Stimulated activated CD8-positive, alpha-beta memory T cell treated with anti-CD3 and anti-CD28 coated beads, Interleukin-4, amount 100 ng/mL, for 1 hour (primary cell): ENCODE measurements at places on chromosomes 2 and 18.

DNA sequence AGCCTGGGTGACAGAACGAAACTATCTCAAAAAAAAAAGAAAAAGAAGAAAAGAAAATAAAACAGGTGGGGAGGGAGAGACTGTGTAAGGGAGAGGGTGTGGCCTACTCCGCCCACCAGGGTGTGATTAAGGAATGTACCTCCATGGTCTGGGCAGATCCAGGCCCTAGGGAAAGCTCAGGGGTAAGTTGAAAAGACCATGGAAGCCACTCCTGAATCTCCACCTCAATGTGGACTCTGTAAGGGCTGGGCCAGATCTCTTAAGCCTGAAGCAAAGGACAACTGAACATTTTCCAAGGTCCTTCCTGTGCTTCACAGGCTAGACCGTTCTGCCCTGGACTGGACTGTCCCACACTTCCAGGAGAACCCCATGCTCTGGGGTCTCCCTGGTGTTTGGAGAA lies 9.7 kb upstream of the ATG16L1 start:
- no peak for DNase-seq

DNA sequence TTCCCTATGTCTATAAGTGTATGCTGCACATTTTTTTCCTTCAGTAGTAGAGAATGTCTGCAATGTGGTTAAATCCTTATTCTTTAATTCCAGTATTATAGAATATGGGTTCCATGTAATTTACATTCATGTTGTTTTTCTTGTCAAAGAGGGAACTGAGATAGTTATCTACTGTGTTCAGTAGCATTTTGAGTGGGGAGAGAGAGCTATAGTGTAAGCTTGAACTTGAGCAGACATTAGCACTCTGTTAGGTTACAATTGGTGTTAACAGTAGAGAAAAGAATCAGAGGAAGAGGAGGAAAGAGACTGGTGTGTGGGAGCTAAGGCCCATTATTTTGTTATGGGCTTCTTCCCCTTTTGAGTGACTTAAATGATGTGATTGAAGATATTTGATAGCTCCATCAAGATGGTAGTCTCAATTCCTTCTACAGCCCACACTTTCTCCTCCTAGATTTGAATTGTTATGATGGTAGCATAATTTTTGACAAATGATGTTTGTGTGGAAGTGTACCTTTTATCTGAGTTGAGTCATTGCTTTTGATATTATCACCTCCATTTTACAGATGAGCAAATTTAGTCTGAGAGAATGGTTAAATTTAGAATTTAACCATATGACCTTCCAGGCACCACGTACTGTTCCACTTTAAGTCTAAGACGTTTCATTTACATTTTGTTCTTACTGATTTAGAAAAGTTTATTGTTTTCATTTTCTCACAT lies 71.3 kb downstream of the FMNL2 start:
- no peak for DNase-seq

DNA sequence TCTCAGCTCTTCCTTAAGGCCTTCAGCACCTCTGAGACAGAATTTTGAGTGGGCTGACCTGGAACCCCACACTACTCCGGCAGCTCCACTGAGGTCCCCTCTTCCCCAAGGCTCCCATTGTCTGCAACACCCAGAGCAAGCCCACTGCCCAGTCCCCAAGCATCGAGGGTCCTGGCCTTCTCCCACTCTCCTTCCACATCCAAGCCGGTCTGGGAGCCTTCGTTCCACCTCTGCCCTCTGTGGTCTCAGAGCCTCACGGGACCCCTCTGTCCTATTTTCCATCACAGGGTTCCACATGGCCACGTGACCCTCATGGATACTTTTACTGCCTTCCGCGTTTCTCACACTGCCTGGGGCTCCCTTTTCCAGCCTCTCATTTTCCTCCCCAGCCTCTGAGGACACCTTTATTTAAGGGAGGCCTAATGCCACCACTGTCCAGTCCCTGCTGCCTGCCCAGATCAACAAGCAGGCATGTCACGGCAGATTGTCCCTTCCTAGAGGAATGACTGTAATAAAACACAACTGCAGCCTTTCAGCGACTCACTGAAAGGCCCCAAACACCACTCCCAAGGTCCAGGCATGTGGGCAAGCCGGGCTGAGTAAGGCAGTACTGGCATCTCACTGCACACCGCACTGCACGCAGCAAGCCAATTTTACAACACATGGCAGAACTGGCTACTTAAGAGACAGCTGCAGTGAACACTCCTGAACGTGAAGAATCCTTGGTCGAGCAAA lies 7.9 kb upstream of the SALL3 start:
- DNase-seq, result no peak

DNA sequence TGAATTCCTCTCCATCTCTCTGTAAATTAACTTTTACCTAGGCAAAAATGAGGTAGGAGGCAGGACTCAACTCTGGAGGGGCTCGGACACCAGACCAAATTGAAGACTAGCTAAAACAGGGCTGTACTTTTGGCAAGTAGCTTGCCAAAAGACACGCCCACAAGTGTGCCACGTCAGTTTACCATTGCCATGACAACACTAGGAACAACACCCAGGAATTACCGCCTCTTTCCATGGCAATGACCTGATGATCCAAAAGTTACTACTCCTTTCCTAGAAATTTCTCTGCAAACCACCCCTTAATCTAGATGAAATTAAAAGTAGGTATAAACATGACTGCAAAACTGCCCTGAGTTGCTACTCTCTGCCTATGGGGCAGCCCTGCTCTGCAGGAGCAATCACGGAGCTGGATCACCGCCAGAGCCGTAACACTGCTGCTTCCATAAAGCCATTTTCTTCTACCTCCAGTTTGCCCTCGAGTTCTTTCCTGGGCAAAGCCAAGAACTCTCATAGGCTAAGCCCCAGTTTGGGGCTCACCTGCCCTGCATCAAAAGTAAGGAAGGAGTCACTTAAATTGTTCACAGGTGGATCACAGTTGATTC lies 66.0 kb upstream of the FAM136A start:
- no peak for DNase-seq

DNA sequence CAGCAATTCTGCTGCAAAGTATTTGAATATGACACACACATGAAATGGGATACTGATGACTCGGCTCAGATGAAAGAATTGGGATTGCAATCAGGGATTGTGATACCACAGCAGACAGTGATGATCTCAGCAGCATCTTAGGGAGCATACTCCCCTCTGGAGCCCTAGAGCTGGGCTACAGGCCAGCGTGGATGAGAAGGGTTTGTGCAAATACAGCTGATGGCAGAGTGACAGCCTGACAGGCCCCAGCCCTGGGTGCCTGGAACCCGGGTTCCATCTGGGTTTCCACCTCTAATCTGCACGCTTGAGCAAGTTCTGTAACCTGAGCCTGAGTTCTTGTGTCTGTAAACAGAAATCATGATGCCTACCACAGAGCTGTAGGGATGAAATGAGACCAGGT lies 418.0 kb downstream of the LRATD1 start:
- DNase-seq, result no peak

- no peak for DNase-seq
Observed at GRCh38 chr2:232667989-232668583, 29.0 kb upstream of the GIGYF2 start.

GRCh38 chr2:220585241-220585640 lies 957.8 kb downstream of the SLC4A3 start:
- no peak for DNase-seq

DNA sequence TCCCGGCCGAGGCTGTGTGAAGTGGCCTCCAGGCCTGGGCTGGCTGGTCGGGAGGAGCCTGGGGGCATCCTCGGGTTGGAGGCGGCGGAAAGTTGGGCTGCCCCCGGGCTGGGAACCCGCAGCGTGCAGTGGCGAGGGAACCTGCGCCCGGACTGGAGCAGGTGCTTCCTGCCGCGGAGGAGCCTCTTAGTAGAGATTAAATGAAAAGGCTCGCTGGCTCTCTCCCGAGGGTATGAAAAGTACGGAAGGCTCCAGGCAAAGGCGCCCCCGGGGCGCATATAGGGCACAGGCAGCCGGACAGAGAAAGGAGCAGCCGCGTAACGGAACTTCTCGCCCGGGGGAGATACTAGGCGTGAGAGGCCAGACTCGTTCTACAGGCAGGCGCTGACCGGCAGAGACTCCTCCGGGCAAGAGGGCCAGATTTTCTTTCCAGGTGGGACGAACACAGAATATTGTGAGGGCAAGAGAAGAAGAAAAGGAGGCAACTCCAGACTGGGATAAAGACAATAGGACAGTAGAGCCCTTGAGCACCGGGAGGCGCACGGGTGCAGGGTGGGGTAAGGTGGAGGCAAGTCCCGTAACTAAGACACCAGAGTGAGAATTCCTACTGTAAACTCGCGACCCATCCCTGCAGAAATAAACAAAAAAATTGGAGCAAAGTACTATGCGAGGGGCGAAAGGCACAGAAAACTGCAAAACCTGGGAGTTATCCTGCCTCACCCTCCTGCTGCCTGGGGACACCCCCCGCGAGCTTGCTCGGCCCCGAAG lies 816 bp downstream of the CDH2 start:
- no peak for DNase-seq

DNA sequence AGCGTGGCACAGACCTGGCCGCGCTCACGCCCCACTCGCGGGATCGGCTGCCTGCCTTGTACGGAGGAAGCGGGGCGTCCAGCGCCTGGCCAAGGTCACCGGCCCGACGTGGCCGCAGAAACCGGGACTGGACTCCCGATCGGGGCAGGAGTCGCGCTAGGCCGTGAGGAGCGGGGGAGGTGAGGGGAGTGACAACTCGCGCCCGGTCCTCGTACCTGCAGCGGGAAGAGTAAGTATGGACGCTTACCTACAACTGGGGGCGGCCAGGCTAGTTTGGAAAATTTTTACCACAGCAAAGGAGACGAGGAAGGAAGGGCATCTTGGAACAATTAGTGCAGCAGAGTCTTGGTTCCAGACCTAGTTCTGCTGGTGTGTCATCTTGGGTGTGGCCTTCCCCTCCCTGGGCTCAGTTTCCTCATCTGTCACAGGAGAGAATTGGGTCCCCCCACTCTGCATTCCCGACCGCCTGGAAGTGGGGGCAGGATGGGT lies 693 bp downstream of the UBE2F start:
- DNase-seq, result no peak

DNA sequence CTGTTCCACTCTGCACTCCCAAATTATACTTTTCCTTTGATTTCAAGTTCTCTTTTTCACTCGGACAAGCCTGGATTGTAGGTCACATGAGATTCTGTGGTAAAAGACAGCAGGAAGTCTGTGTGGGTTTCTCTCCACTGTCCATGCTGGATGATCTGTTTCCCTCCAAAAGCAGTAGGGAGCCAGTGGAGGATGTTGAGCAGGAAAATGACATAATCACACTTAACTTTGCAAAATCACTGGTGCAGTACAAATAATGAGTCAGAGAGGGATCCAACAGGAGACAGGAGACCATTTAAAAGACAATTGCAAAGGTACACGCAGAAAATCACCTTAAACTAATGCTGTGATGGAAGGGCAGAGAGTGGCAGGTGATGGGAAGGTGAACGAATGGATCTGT lies 301.3 kb downstream of the ZNF407 start:
- DNase-seq, result no peak

- DNase-seq, result no peak
Observed at GRCh38 chr2:203835892-203836800, 31.4 kb upstream of the CTLA4 start.

GRCh38 chr2:167592441-167592840 lies 655.0 kb downstream of the STK39 start:
- DNase-seq, result no peak

- no peak for DNase-seq
Observed at GRCh38 chr2:88638743-88639142, 11.5 kb upstream of the EIF2AK3 start.

GRCh38 chr2:59032499-59032898 lies 791.4 kb upstream of the FANCL start:
- DNase-seq, result no peak

- no peak for DNase-seq
Observed at GRCh38 chr18:11526675-11527074, 82.7 kb upstream of the SLC35G4 start.

- no peak for DNase-seq
Observed at GRCh38 chr2:234146087-234146826, 95.8 kb downstream of the SPP2 start.

GRCh38 chr18:73381016-73381698 lies 513.4 kb upstream of the NETO1 start:
- no peak for DNase-seq

DNA sequence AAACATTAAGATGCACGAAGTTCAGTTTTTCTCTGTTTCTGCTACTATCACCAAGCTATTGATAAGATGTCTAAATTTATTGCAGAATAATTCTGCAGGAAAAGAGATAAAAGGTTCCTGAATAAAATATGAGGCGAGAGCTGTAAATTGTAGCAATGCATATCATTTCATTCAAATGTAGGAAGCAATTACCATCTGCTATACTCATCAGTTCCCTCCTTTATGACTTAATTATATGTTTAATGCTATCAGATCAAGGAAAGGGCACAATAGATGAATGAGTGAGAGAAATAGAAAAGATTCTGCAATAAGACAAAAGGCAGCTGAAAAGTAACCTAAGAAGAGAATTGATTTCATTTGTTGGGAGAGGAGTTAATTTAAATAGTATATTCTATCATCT lies 108.2 kb upstream of the GALNT5 start:
- no peak for DNase-seq

DNA sequence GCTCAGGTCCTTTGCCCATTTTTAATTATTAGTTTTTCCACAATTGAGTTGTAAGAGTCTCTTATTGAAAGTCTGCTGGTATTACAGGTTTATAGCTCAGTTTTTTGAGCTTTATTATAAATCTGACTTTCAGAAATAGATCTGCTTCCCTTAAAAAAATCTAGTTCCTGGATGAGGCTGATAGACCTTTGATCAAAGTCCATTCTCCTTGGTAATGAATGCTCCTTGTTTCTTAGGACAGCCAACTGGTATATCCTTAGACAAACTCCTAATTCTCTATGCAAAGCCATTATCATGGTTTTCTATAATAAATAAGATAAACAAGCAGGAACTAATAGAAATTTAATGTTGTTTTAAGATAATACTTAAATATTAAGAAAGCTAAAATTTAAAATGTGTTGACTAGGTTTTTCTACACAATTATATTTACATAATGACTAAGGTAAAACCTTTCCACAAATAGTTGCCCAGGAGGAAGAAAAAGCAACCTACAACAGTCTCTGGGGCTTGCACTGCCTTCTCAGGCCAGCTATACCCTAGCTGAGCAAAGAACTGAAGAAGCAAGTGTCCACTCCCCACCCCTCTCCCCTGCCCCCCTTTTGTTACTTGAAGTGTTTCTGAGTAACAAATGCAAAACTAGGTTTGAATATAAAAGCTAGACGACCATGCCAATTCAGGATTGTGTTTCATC lies 16.9 kb downstream of the NT5DC4 start:
- no peak for DNase-seq

- no peak for DNase-seq
Observed at GRCh38 chr2:68714866-68715265, 19.7 kb upstream of the ARHGAP25 start.

DNA sequence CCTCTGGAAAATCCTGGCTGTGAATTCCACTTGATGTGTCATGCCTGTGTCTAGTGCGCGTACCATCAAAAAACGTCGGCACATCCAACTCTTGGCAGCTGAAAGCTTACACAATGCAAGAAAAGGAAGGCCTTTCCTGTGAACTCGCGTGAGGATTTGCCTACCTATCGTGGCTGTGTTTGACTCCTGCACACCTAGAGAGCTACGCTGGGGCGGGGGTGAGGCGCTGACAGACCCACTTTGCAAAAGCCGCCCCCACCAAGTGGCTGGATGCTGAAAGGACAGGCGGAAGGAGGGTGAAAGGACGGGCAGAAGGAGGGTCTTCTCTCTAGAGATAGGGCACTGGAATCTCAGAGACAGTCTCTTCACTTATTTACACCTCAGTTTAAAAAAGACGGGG lies 270.1 kb downstream of the EIPR1 start:
- no peak for DNase-seq
